ENCODE measurements at places on chromosomes 7 and 10.
A peak's percentile ranks its signal among the peaks of the same experiment; 100 is the strongest.

GRCh38 chr10:96292971-96293920 is 11.0 kb upstream of the DNTT start:
- DNase-seq = no peak

- DNase-seq = peak; percentile 4
Measured at GRCh38 chr10:110610308-110610774, 33.8 kb upstream of the RBM20 start.

- no peak for DNase-seq
Measured at GRCh38 chr7:86773309-86773708, 129.6 kb downstream of the GRM3 start.

GRCh38 chr7:33463131-33463530 is 333.8 kb downstream of the BBS9 start:
- no peak for DNase-seq

GRCh38 chr7:92221766-92222165 is 23.9 kb downstream of the KRIT1 start:
- no peak for DNase-seq

GRCh38 chr7:135445690-135446089 is 64.2 kb downstream of the CNOT4 start:
- DNase-seq = no peak

DNA sequence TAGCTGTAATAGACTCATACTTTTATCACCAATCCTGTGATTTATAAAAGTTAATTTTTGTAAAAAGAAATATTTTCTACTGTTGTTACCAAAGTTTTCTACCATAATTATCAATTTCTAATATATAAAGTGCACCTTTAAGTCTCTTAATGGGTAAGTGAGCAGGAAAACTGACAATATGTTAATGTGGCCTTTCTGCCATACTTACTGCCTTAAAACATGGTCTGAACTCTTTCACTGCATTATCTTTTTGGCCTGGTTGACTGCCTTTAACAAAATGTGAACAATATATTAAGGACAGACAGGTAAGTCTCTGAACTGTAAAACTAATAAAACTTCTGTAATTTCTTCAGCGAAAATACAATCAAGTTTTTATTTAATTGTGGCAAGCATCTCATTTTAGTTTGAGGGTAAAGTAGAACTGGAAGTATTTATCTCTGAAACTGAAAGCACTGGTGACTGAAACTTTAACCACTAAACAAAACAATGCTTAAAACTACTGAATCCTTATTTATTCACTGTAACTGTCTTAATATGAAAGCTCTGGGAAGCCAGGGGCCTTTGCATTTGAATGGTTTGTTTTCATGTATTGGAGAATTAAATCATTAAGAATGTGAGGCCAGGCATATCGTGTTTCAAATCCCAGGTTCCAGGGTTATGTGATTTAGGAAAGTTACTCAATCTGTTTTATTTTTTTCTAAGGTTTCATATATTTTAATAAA is 948.8 kb upstream of the POT1 start:
- no peak for DNase-seq

GRCh38 chr10:24360282-24361127 is 151.6 kb downstream of the KIAA1217 start:
- DNase-seq = no peak

- DNase-seq = no peak
Measured at GRCh38 chr7:94190599-94191061, 186.5 kb upstream of the BET1 start.

DNA sequence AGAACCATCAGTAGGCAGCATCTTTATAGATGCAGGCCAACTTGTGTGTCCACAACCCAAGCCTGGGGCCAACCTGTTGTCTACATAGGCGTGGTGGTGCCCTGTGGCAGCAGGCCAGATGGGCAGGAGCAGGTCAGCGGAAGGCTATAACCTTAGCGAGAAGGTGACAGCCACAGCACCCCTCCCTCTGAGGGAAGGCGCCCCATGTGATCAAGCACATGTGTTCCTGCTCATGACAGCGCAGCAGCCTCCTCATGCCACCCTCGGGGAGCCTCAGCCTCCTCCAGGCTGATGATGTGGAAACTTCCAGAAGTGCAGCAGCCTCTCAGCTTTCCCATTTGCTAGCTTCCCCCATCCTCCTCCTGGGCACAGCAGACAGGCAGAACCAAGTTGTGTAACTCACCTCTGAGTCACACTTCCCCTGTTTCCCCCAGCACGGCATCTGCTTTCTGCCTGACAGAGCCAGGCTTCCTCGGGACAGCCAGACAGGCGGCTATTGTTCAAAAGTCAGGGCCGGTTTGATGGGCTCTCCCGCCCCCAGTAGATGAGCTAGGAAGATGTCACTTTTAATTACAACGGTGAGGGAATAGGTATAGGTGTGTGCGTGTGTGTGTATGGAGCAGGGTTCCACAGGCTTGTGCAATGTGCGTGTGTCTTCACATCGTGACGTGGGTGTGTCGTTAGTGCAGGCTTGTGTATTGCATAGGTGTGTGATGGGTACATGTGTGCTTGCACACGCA is 312.0 kb upstream of the ZMIZ1 start:
- DNase-seq = no peak

DNA sequence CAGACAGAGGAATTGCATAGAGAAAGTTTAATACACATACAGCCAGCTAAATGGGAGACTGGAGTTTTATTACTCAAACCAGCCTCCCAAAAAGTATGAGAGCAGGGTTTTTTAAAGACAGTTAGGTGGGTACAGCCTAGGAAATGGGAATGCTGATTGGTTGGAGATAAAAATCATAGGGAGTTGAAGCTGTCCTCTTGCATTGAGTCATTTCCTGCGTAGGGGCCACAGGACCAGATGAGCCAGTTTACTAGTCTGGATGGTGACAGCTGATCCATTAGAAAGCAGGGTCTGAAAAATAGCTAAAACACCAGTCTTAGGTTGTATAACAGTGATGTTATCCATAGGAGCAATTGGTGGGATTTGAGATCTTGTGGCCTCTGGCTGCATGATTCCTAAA is 76.1 kb upstream of the POM121L12 start:
- DNase-seq = no peak

DNA sequence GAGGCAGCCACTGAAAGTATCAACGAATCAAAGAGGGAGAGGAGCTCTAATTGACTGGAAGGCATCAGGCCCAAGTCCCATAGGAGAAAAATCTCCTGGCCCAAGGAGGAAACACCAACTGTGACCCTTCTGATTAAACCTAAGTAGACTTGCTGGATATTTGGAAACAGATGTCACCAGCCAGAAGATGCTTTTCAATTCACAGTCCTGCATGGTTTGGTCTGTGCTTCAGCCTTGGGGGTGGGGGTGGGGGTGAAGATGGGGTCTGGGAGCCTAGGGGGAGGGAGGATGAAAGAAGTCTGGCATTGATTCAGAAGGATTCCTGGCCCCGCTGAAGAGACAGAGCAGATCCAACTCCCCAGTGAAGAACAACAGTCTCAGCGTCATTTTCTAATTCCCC is 623.7 kb downstream of the PARD3 start:
- DNase-seq = no peak

- no peak for DNase-seq
Measured at GRCh38 chr7:131008840-131009711, 275.1 kb upstream of the KLF14 start.

- no peak for DNase-seq
Measured at GRCh38 chr10:127919418-127920271, 12.7 kb downstream of the PTPRE start.

DNA sequence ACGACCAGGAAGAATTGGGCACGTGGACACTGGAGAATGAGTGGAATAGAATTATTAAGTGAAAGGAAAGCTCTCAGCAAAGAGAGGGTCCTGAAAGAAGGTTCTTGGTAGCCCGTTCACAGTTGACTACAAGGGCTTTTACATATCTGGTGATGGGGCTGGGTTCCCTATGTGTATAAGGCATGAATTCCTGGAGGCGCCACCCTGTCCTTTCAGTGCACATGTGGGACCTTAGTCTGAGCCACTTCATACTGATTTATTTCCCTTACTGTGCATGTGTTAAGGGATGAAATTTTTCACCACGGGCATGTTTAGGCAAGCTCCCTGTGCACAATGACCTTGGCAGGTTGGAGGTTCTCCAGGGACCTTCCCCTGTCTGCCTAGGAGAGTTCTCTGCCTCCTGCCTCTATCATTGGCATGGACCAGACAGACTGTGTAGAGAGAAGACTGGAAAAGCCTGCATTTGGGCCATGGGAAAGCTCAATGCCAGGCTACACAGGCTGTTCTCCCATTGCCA is 145.9 kb upstream of the ITGB1 start:
- DNase-seq = no peak

DNA sequence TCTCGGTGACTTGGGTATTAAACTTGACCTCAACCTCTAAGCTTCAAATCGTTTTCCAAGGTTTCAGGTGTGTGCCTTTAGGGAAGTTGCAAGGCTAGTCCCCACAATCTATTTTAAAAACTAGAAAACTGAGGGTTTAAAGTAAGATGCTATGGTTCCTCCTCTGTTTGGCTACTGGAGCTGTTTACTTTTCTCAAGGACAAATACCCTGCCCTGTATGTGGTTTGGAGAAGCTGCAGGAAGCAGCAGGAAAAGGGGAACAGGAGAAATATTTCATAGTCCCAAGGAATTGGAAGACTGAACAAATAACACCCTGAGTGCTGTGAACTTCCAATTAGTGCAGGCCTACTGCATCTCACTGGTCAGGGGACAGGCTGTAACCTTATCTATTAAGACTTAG is 135.9 kb downstream of the NRP1 start:
- no peak for DNase-seq

- no peak for DNase-seq
Measured at GRCh38 chr10:60663850-60664249, 114.4 kb upstream of the CDK1 start.

GRCh38 chr7:73918926-73919693 is 58.2 kb downstream of the TMEM270 start:
- DNase-seq = no peak

DNA sequence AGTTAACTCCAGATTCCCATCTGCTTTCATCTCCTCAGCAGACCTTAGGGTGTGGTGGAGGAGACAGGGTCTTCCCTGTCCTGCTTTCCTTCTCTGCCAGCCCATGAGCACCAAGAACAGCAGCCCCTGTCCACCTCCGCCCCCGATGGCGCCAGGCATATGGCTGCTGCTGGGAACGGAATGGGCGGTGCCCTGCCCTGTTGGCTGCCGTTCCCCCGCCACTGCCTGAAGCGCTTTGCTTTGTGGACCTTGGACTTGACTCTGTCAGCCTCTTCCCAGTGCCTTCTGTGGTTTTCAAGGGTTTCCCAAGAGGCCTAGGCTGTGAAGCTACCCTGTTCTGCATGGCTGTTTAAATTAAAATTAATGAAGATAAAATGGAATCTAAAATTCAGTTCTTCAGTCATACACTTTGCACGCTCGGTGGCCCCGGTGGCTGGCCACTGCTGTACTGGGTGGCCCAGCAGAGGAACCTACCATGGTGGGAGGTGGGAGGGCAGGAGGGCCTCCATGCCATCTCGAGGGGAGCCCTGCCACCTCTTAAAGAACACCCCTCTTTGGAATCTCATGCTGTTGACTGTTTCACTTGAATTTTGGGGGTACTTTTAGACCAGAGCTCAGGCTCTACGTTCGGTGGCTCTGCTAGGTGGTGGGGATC is 78.7 kb downstream of the NKX6-2 start:
- no peak for DNase-seq

- no peak for DNase-seq
Measured at GRCh38 chr7:107499731-107500130, 29.9 kb downstream of the GPR22 start.

GRCh38 chr10:117412469-117413010 is 37.3 kb upstream of the PDZD8 start:
- no peak for DNase-seq

DNA sequence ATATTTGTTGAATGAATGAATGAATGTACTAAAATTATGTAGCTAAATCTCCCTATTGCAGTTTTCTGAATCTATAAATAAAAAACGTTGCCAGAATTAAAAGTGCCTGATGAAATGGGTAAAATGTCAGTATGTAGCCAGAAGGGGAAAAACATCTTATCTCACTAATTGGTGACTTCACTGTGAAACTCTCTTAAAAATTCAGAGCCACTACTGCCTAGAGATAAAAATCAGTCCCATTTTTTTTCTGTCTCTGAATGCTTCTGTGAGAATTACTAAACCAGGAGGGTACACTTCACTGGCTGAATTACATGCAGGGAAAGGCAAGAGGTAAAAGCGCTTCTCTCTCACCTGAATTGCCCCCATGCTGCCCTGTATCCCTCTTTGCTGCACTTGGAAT is 69.6 kb upstream of the HPS1 start:
- DNase-seq = no peak

GRCh38 chr10:80196270-80196949 is 8.9 kb downstream of the ANXA11 start:
- DNase-seq = no peak

DNA sequence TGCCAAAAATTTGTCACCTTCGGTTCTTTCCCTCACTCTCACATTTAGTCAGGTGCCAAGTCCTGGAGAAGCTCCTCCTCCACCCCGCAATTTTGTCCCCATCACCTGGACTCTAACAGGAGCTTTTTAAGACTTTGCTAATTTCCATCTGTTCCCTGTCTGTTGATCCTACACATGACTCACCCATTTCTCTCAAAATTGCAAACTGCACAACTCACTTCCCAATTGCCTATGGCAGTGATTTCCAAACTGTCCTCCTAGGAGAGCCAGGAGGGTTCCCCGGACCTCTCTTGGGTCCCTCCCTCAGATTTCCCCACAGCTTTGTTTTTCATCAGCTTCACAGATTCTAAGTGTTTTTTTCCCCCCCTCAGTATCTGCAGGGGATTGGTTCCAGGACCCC is 120.3 kb downstream of the WNT2 start:
- DNase-seq = no peak

DNA sequence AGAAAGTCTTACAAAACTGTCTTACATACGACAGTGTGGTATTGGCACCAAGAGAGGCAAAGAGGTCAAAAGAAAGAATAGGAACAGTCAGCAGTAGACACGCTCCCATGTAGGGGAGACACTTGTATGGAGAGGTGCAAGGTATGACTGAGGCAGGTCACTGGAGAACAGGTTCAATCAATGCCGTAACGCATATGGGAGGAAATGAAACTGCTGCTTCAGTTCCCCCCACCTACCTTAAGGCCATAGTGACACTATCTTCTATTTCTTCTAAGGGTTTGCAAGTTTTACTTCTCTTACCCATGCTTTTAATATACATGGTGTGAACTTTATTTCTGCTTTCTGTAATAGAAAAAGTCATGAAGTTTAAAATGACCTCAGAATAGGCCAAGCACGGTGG is 5.5 kb upstream of the PITRM1 start:
- no peak for DNase-seq

GRCh38 chr10:2681891-2682290 is 385.5 kb upstream of the PFKP start:
- DNase-seq = no peak

DNA sequence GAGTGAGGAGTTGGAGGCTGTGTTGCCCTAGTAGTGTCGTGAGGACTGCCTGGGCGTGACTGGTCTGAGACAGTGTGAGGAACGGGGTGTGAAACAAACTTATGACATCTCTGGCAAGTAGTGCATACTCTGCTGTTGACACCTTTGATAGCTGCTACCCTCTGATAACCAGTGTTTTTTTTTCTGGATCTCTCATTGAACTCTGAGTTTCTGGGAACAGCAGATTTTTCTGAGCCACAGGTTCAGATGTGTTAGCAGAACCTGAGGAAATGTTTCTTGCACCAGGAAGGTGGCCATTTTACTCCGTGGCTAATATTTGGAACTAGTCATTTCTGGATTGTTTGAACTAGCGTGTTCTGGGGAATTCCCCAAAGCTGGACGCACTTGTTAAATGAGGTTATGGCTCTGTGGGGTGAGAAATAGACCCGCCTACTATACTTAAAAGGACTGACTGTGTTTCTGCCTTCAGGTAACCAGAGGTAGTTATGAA is 52.9 kb downstream of the AUTS2 start:
- DNase-seq = no peak

GRCh38 chr10:7306147-7306546 is 104.7 kb downstream of the SFMBT2 start:
- no peak for DNase-seq

Data from activated CD8-positive, alpha-beta memory T cell treated with anti-CD3 and anti-CD28 coated beads for 1 hour (primary cell).